ENCODE measurements at places on chromosomes 5 and 9.

DNA sequence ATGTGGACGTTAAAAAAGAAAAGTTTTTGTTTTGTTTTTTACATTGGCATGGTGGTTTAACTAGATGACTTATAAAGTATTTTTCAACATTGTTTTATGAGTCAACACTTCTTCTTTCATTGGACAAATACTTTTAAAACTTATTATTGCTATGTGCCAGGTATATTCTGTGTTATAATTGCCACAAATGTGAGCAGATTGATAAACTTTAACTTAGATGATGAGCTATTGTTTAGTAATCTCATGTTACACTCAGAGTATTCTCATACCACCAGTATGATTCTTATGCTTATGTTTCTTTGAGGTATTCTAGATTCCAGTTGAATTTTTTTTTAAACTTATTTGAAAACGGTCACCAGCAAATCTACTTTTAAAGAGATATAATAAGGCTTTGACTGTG, 60.3 kb downstream of the RASA1 start:
- no peak for DNase-seq

- no peak for DNase-seq
Observed at GRCh38 chr5:88941581-88941980, 58.6 kb upstream of the MEF2C start.

- DNase-seq, result peak; percentile 66
Observed at GRCh38 chr5:157390551-157391297, 69.3 kb upstream of the NIPAL4 start.

GRCh38 chr9:20746967-20747366, 62.9 kb downstream of the FOCAD start:
- no peak for DNase-seq

- no peak for DNase-seq
Observed at GRCh38 chr9:135136481-135136880, 49.0 kb downstream of the OLFM1 start.

DNA sequence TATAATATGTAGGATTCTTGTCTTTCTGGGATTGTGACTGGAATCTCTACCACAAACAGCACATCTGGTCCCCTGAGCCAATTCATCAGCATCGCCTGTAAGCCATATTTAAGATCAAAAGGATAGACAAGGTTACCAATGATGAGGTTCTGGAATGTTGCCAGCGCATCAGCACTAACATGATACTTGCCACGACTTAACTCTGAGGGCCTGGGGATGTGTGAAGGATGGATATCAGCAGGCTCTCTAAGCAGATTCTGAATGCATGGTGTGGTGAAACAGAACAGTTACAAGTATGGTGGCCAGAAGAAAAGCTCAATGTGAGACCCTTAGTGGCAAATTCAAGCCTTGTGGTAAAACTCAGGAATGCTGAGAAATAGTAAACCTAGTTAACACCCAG, 143.0 kb downstream of the XRCC4 start:
- DNase-seq, result no peak

- DNase-seq, result no peak
Observed at GRCh38 chr5:180601591-180602480, 10.5 kb upstream of the SCGB3A1 start.

Measured in activated T-cell treated with anti-CD3 and anti-CD28 coated beads for 48 hours (primary cell).